ENCODE measurements at places on chromosomes 4 and X. TPM values are rescaled to one million over a fixed set of nuclear protein-coding genes. Genes with fewer than 3 reads are reported as not detected.

DNA sequence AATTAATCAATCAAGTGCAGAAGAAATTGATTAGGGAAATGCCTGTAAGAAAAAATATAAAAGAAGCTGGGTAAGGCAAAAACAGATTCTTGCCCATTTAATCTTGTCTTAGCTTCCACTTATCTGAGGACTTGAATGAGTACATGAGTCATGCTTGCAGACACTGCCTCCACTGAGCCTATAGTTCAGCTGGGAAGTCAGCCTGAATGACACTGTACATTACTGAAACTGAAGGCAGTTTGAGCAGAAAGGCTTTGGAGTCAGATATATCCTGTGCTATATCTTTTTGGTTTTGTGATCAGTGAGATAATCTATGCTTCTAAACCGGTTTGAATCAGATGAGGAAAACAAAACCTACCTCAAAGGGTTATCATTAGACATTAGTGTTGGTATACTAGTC lies 61.3 kb downstream of the NUDT11 start:
- no peak for DNase-seq

- no peak for DNase-seq
These were observed 2.3 kb downstream of the FHDC1 start for GRCh38 chr4:152938237-152938947.

DNA sequence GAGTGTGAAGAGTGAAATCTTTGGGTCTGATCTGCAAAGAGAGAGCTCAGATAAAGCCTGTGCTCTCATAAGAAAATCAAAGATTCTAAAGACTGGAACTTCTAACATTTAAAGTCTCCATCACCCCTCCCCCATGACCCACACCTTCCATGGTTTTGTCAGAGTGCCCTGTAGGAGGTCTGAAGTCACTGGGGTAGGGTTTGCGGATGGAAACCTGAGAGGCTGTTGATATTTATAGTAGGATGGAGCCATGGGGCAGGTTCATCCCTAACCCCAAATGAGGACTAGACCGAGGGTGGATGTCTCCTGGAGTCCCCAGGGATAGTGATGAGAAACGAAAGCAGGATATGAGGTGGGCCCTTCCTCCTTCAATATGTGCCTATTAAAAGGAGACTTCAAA lies 28.4 kb upstream of the NLGN4X start:
- no peak for DNase-seq

UGT2B10 gene
- total RNA-seq, result not detected
